ENCODE measurements at places on chromosomes 1 and 21. TPM values are rescaled to one million over a fixed set of nuclear protein-coding genes. Genes with fewer than 3 reads are reported as not detected.

DNA sequence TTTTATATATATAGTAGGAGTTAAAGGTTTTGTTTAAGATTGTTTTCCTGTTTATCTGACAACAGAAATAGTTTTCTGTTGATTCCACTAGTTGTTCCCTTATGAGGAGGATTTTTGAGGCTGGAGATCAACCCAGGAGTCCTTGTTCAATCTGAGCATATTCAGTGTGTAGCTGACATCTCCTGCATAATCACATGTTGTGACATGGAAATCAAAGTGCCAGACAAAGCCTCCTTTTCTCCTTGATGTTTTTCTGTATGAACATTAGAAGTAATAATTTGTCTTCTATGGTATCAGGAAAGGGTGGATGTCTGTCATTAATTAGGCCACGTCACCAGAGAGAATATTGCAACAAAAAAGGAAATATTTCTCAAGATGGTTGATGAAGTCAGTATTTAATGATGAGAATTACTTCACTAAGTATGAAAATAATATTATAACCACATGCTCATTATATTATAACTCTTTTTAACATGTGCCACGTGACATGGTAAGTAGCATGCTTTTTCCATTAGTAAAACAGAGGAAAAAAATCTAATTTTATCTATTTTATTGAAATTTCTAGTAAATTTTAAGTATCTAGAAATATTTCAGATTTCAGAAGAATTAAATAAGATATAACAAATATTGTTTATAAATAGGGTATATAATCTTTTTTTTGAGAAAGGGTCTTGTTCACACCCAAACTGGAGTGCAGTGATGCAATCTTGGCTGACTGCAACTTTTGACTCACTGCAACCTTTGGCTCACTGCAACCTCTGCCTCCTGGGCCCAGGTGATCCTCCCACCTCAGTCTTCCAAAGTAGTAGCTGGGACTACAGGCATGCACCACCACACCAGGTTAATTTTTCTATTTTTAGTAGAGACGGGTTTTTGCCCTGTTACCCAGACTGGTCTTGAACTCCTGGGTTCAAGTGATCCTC lies 223.5 kb downstream of the HMCN1 start:
- DNase-seq: no peak

GRCh38 chr1:111448482-111448917 lies 556 bp downstream of the WDR77 start:
- DNase-seq: peak; percentile 53

GRCh38 chr1:13737398-13737797 lies 37.4 kb downstream of the PRDM2 start:
- no peak for DNase-seq

Gene RGS4
- 80.4 TPM for total RNA-seq

- DNase-seq: no peak
Observed at GRCh38 chr1:99098589-99098988, 93.9 kb upstream of the PLPPR5 start.

DNA sequence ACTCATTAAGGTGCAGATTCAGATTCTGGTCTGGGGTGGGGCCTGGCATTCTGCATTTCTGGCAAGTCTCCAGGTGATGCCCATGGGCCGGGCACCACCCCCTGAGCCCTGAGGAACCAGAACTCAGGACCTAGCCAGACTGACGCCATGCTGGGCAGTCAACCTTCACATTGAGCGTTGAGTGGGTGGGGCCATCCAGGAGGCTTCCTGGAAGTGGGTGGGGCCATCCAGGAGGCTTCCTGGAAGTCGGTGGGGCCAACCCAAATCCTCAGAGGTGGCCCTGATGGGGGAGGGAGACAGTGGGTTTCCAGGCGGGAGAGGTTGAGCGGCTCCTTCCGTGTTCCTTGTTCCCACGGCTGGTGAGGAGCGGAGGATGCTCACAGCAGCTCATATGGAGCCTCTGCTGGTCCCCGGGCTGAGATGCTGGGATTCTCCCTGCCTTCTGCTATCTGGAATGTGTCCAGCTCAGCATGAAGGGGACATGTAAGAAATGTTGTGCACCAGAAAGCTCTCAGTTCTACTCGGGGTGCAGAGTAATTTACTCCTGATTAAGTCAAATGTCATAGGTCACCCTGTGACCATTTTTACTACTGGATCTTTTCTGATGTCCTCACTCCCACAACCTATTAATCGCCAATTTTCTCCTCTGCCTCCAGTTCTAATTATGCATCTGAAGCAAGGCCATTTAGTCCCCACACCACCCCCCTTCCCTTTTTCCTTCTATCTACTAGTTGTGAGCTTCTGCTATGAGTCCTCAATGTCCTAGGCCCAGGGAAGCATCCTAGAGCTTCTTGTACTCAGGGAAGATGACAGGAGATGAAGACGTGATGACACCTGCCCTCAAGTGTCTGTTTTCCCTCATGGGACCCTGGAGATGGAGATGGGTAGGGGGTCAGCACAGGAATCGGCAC lies 435.4 kb downstream of the PTPRU start:
- no peak for DNase-seq

DNA sequence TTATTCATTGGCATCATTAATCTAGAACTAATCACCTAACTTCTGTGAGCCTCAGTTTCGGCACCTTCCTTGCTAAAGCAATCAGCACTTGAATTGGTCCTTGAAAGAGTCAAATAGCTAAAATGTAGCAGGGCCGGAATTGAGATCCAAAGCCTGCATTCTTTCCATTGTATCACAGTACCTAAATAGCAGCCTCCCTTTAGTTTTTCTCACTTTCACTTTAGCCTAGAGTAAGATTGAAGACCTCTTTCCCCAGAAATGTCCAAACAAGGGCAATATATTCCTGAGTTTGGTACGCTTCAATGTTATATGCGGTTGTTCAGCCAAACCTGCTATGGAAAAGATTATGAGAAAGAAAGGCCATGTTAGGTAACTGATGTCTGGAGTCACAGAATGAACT lies 121.9 kb upstream of the BMP8A start:
- DNase-seq: no peak

Gene APOBEC4
- total RNA-seq: not detected

Gene RGSL1
- total RNA-seq: not detected

Data from M059J (cell line).